ENCODE measurements at places on chromosomes 12 and 14. TPM values are rescaled to one million over a fixed set of nuclear protein-coding genes. Genes with fewer than 3 reads are reported as not detected.

DNA sequence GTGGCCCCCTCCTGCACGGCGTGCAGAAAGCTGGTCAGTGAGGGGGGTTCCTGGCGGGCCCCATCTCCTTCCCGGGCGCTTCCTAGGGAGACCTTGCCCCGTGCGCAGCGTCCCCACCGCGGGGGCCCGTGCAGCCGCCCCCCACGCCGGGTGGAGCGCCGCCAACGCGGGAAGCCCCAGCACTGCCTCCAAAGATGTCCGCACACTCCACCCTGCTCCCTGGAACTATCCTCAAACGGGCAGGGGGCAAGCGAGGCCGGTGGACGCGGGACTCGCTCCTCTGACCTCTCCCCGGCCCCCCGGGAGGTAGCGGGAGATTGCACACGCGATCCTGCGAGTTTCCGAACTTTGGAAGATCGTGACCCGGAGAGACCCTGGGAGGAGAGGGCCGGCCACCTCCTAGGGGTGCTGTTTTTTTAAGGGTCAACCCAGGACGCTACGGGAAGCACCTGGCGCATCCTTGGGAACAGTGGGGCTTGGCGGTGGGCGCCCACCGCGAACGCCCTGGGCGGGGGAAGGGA lies 1.5 kb upstream of the FZD10 start:
- no peaks in the 10 kb centered on the region for H3K36me3 ChIP-seq
- H3K4me1 ChIP-seq = no peaks in the 10 kb centered on the region
- DNase-seq = no peak
- H3K4me3 ChIP-seq = no peak overlapping the region
- H3K27ac ChIP-seq = no peak overlapping the region

AKAP5 gene
- polyA plus RNA-seq = 0.08 TPM

NTF3 gene
- polyA plus RNA-seq = 6.2 TPM

- no peaks in the 10 kb centered on the region for H3K27me3 ChIP-seq
- H3K4me3 ChIP-seq = no peak overlapping the region
- no peak overlapping the region for H3K27ac ChIP-seq
- no peaks in the 10 kb centered on the region for H3K36me3 ChIP-seq
- DNase-seq = no peak
- peaks cover under 1% of the 10 kb centered on the region for H3K4me1 ChIP-seq
Observed at GRCh38 chr12:42617622-42618021, 28.1 kb upstream of the PRICKLE1 start.

GRCh38 chr12:105321125-105321524 lies 9.4 kb upstream of the C12orf75 start:
- no peak overlapping the region for H3K27ac ChIP-seq
- no peak overlapping the region for H3K4me3 ChIP-seq
- no peaks in the 10 kb centered on the region for H3K27me3 ChIP-seq
- H3K4me1 ChIP-seq = peaks cover 91% of the 10 kb centered on the region
- H3K36me3 ChIP-seq = no peaks in the 10 kb centered on the region
- DNase-seq = no peak

ZNF891 gene
- polyA plus RNA-seq = 0.25 TPM

DNA sequence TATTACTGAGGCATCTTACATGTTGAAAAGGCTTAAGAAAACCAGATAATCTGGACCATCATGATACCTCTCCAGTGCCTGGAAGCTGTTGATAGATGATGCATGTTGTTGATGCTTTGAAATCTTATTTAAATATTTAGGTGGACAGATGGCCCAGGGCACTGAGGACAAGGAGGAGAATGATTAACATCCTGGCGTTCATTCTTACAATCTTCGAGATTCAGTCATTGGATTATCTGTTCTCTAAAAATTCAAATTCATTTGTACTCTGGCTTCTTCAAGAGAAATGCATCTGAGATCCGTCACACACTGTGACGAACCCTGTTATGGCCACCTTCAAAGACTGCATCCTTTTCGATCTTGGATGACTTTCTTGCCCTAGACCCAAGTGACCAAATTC lies 121.3 kb upstream of the IGF1 start:
- no peaks in the 10 kb centered on the region for H3K27me3 ChIP-seq
- H3K4me1 ChIP-seq = no peaks in the 10 kb centered on the region
- DNase-seq = no peak

RXYLT1 gene
- polyA plus RNA-seq = 15.4 TPM

GRCh38 chr14:59931237-59931636 lies 11.3 kb downstream of the LRRC9 start:
- no peak overlapping the region for H3K4me3 ChIP-seq
- no peak overlapping the region for H3K27ac ChIP-seq
- H3K36me3 ChIP-seq = no peaks in the 10 kb centered on the region
- DNase-seq = no peak

GRCh38 chr12:104694161-104694560 lies 237.4 kb downstream of the CHST11 start:
- DNase-seq = peak; percentile 68
- H3K4me3 ChIP-seq = no peak overlapping the region
- peak overlapping the region; percentile 90 for H3K27ac ChIP-seq
- peaks cover 52% of the 10 kb centered on the region for H3K4me1 ChIP-seq
- no peaks in the 10 kb centered on the region for H3K36me3 ChIP-seq

DNA sequence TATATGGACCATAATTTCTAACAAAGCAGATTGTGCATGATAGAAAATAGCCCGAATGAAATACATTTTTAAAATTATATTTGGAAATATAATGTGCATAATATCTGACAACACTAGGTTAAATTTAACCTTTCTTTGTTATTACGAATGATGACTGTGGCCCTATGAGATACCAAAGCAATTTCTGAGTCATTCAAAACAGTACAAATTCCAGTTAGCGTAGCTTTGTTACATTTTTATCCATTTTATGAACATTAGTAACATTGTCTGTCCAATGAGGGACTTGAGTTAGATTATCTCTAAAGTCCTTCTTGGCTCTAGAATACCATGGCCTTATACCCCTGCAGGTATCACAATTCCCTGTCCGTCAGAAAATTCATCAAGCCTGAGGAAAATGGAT lies 39.0 kb upstream of the REP15 start:
- H3K4me3 ChIP-seq = no peak overlapping the region
- DNase-seq = peak; percentile 31
- H3K36me3 ChIP-seq = peaks cover 86% of the 10 kb centered on the region
- H3K4me1 ChIP-seq = peaks cover 6% of the 10 kb centered on the region
- no peaks in the 10 kb centered on the region for H3K27me3 ChIP-seq

- H3K4me3 ChIP-seq = no peak overlapping the region
- no peaks in the 10 kb centered on the region for H3K36me3 ChIP-seq
- peaks cover 9% of the 10 kb centered on the region for H3K4me1 ChIP-seq
- peak; percentile 83 for DNase-seq
- H3K27me3 ChIP-seq = no peaks in the 10 kb centered on the region
- no peak overlapping the region for H3K27ac ChIP-seq
Observed at GRCh38 chr14:32224737-32225377, 21.8 kb upstream of the RNU6-8 start.

P2RX2 gene
- not detected for polyA plus RNA-seq

ALDH6A1 gene
- polyA plus RNA-seq = 21.0 TPM

GRCh38 chr14:96584907-96585671 lies 82.9 kb downstream of the PAPOLA start:
- no peaks in the 10 kb centered on the region for H3K36me3 ChIP-seq
- DNase-seq = no peak
- no peaks in the 10 kb centered on the region for H3K4me1 ChIP-seq
- no peak overlapping the region for H3K4me3 ChIP-seq

- H3K27me3 ChIP-seq = no peaks in the 10 kb centered on the region
- H3K4me3 ChIP-seq = no peak overlapping the region
- H3K27ac ChIP-seq = no peak overlapping the region
- DNase-seq = peak; percentile 52
- peaks cover 19% of the 10 kb centered on the region for H3K4me1 ChIP-seq
Observed at GRCh38 chr12:48765753-48766162, 23.1 kb downstream of the ADCY6 start.

GRCh38 chr14:105474483-105475268 lies at the start of gene CRIP2:
Gene CRIP2 (plus strand): TSS chr14:105474821. CDS start chr14:105474863, 42 bp downstream.
- H3K4me1 ChIP-seq = peaks cover 12% of the 10 kb centered on the region
- peak; percentile 83 for DNase-seq
- peak within 1 kb of the TSS; percentile 86 for H3K27ac ChIP-seq
- no peaks in the 10 kb centered on the region for H3K27me3 ChIP-seq

- H3K36me3 ChIP-seq = no peaks in the 10 kb centered on the region
- no peaks in the 10 kb centered on the region for H3K27me3 ChIP-seq
- H3K4me3 ChIP-seq = no peak overlapping the region
- DNase-seq = no peak
- H3K4me1 ChIP-seq = peaks cover 47% of the 10 kb centered on the region
Observed at GRCh38 chr12:65557438-65558181, 266.7 kb upstream of the HMGA2 start.

DNA sequence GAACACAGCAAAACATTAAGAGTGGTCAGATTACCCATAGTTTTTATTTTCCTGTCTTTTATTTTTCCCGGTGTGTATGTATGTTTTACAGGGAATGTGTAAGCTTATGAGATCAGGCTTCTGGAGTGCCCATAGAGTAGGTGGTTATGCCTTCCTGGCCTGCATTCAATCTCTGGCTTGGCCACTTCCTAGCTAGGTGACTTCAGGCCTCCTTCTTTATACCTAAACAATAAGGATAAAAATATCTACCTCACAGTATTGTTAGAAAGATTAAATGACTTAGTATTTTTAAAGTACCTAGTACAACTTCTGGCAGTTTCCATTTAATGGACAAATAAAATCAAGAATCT lies 42.4 kb downstream of the ITPR2 start:
- H3K27me3 ChIP-seq = no peaks in the 10 kb centered on the region
- no peaks in the 10 kb centered on the region for H3K36me3 ChIP-seq
- no peak overlapping the region for H3K27ac ChIP-seq
- H3K4me1 ChIP-seq = peaks cover 55% of the 10 kb centered on the region
- DNase-seq = peak; percentile 17
- no peak overlapping the region for H3K4me3 ChIP-seq

DNA sequence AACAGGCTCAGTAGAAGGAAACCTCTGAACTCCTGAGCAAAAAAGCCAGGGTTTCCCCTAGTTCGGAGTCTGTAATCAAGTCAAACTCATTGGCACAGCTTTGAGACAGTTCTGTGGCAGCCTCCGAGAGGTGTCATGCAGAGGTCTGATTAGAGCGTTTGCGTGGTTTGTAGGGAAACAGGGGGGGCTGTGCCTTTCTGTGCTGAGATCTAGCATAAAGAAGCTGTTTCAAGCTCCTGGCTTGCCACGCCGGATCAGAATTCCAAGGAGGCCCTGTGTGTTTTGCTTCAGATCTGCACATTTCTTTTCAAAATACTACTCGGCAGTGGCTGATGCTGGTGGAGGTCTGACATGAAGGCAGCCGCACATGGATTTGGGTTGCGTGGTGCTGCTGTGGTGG lies 1.7 kb downstream of the CABP1 start:
- peaks cover 59% of the 10 kb centered on the region for H3K27me3 ChIP-seq
- H3K4me1 ChIP-seq = no peaks in the 10 kb centered on the region
- DNase-seq = no peak
- no peak overlapping the region for H3K4me3 ChIP-seq

RNASE1 gene
- not detected for polyA plus RNA-seq

Data from GM23248 (cell line).